NCI-H748 treated with DMSO at 0.1 percent for 48 hours (cell line): ENCODE measurements at places on chromosomes 1 and 21.

- DNase-seq = no peak
These were observed 4.5 kb downstream of the GUCA2B start for GRCh38 chr1:42157667-42158066.

GRCh38 chr1:201614262-201615015 is 75.5 kb downstream of the NAV1 start:
- no peak for DNase-seq

DNA sequence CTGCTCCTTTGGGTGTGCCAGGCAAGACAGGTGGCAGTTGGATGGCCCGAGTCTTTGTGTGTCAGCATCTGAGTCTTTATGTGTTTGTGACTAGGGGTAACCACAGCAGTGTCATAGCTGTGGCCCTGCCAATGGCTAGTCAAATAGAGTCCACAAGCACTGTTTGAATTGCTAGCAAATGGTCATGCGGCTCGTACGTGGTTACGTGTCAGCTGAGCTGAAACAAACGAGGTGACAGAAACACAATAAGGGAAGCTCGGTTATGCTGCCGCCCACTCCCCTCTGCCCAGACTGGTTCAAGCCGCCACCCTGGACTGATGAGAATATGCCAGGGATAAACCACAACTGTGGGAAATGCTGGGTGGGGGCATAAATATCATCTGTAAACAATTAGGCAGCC is 174.3 kb upstream of the LMO4 start:
- peak; percentile 34 for DNase-seq

GRCh38 chr1:48109390-48110013 is 112.3 kb upstream of the TRABD2B start:
- DNase-seq = peak; percentile 70

DNA sequence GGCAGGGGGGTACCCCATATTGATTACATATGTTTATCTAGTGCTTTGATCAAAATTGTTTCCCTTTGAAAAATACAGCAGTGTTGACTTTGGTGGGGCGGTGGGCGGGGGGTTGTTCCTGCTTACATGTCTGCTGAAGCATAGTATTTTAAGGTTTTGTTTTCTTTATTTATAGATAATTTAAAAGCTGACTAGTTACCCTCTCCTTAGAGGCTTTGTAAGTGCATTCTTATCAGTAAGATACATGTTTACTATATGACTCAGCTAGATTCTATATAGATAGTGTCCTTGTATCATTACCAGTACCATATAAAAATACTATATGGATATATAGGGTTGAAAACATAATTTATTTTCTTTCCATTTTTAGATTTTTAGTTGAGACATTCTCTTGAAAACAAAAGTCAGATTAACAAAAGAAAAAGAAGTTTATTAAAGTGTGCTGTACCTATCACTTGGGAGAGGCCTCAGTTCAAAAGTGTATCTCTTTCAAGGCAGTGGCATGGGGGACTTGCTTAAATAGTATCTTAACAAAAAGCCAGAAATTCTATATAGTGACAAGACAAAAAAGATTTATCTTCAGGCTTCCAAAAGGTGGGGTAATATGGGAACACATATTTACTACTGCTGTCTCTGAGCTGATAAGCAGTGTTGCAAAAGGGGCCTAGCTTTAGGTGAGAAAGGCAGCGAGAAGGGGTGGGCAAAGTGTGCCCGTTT is 79.0 kb downstream of the HS2ST1 start:
- DNase-seq = peak; percentile 64

DNA sequence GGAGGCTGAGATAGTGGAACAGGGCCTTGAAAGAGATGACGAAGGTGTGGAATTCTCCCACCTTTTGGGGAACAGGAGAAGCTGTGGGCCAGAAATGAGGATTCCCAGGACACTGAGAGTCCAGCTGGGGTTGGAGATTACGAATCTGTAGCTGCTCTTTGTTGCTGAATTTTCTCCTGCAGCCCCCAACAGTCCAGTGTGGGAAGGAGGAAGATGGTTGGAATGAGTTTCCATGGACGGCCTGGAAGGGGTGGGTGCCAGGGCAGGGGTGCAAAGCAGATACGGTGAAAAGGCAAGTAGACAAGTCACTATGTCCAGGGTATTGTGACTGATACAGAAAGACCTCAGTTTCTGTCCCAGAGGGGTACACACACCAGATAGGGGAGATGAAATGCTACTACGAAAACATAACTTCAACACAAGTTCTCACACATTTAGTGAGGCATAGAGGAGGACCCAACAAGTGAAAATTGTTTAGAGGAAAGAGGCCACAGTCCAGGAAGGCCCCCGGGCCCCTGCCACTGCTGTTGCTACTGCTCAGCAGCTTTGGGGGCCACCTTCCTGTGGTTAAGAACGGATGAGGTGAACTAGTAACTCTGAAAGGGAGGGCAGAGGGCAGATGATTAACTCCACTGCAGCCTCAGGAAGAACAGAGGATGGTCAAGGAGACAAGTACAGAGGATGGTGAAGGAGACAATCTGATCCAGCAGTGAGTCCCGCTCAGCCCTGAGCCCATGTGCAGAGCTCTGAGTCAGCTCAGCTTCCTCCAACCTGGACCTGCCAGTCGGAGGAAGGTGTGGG is 7.3 kb downstream of the CD244 start:
- DNase-seq = no peak

GRCh38 chr1:163826500-163826899 is 504.7 kb downstream of the NUF2 start:
- peak; percentile 75 for DNase-seq

- DNase-seq = no peak
These were observed 20.6 kb downstream of the NIBAN1 start for GRCh38 chr1:184953600-184954219.

- no peak for DNase-seq
These were observed 165.3 kb downstream of the COL24A1 start for GRCh38 chr1:85991261-85991660.

GRCh38 chr21:34141373-34141772 is 68.0 kb downstream of the MRPS6 start:
- no peak for DNase-seq

DNA sequence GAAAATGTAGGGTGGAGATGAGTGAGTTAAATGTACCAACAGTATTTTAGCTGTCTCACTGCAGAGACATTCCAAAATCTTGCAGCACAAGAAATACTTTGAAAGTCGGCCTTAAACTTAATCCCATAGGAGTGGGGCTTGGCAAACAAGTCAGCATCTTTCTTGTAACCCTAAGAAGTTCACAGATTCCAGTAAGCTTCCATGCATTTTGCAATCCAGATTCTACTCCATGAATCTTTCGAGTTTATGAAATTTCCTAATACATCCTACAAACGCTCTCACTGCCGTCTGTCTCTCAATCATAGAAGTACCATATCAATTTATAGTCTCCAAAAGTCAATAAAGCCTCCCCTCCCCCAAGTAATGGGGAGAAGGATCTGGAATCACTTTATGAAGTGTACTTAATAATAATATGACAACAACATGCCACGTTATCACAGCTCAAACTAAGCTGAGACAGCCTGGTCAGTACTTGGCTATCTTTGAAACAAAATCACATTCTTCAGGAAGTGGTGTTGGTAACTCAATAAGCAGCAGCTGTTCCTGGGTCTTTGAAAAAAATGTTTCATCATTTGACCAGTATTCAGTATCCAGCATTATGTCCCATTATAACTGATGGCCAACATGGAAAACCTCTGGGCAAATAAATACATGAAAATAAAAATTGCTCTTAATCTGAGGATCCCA is 317.4 kb upstream of the RUNX1 start:
- DNase-seq = no peak
